Activated CD4-positive, alpha-beta T cell treated with anti-CD3 and anti-CD28 coated beads, Interleukin-2, amount 50 U/mL, for 24 hours (primary cell): ENCODE measurements at places on chromosomes 4 and X.
A peak's percentile ranks its signal among the peaks of the same experiment; 100 is the strongest.

GRCh38 chr4:119238068-119238722 lies 25.7 kb downstream of the USP53 start:
- DNase-seq: peak; percentile 45

- DNase-seq: no peak
These were observed 32.4 kb downstream of the IGFBP7 start for GRCh38 chr4:57077550-57078343.

DNA sequence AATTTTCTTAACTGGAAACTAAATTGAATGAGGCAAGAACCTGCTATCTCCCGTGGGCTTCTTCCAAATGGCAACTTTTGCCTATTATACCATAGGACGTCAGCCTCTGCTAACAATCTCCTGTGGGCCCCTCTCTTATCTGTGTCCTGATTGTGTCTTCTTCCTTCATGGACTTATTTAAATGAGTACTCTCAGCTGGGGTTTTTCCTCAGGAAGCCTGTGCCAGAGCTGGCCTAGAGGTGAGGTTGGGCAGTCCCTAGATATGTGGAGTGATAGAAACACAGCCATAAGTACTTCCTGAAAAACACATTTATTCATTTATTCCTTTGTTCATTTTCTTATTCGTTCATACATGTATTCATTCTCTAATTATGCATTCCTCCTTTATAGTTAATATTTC lies 712.5 kb upstream of the SLIT2 start:
- DNase-seq: no peak

- DNase-seq: no peak
These were observed 277.8 kb downstream of the DMD start for GRCh38 chrX:32933548-32933947.

DNA sequence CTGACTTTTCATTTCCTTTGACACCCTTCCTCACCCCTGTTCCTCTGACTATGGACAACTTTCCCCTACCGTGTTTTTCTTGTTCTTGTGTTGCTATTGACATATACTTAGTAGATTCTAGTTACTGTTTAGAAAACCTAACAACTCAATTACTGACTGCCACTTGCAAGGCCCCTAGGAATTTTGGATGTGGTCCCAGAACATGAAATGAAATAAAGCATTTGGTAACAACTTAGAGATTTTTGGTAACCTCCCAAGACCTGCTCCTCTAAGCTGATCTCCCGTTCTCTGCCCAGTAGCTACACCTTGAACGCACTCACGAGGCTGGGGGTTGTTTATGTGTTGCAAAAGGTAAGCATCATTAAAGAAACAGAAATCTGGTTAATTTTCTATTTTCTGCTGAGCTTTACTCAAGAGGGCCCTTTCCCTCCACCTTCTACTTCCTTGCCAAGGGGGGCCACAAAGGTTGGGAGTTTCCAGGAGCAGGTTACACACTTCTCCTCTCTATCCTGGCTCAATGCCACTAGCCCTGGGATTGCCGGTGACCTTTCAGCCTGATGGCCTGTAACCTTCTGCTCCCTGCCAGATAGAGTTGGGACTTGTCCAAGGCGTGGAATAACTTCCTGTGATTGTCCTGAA lies 20.5 kb downstream of the GAB3 start:
- no peak for DNase-seq

DNA sequence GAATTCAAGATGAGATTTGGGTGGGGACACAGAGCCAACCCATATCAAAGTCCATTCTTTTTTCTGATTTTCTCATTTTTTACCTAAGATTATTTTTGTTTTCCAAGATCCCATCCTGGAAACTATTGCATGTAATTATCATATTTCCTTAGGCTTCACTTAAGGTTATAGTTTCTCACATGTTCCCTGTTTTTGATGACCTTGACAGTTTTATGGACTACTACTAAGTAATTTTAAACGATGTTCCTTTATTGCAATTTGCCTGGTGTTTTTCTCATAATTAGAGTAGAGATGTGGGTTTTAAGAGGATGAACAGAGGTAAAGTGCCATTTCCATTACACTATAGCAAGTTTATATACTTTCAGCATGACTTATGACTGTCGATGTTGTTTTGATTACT lies 795.1 kb downstream of the FAT4 start:
- no peak for DNase-seq

DNA sequence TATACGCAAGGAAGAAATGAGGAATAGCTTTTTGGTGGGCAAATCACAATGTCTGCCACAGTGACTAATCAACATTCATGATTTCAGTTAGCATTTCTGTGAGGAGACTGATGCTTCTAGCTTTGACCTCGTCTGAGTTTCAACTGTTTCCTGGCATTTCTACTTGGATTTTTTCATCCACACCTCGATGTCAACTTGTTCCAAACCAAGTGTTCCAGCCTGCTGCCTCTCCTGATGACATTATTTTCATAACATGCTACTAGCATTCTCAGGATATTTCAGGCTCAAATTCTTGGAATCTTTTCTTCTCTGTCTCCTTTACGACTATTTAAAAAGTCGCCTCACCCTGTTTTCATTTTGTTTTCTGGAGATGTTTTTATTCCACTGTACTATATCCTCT lies 90.3 kb upstream of the TEX13D start:
- no peak for DNase-seq

- DNase-seq: no peak
These were observed 228.6 kb upstream of the BCOR start for GRCh38 chrX:40326186-40326965.
